Activated T-helper 2 cell treated with anti-CD3 and anti-CD28 coated beads, Interferon-gamma antibody, Interleukin-2, Interleukin-4, amounts not matched to agents 10 μg/mL and 5 μg/mL and 100 μg/mL, durations not matched to agents 14 hours and 24 hours and 36 hours (primary cell): ENCODE measurements at places on chromosomes 4 and X.

DNA sequence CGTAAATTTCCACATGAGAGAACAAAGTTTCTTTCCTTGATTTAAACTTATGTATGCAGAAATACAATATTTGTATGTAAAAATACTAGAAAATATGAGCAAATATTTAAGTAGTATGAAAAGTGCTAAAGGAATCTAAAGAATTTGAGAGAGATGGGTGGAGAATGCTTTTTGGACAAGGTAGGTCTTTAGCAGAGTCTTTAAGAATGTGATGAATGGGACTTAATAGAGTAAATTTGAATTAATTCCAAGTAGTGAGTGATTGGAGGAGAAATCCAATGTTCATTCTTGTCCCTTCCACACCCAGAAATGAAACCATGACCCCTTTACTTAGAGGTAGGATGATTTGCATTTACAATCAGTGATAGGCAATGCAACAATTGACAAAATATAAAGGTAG is 570.9 kb upstream of the ZFP42 start:
- no peak for DNase-seq

DNA sequence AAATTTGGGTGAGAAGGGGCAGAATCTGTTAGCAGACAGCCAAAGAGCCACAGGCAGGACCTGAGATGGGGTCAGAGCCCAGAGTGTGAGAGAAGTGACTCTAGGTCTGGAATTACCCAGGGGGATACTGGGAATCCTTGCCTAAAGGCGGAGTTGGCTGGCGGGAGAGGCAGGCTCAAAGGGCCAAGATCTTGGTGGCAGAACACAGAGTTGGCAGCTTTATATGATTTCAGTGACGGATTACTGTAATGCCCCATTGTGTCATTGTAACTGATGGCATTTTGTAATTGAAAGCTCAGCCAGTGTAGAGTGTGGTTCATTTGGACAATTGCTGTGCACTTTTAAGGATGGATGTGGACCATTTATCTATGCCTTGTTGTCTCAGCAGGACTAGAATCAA is 77.3 kb downstream of the SMIM20 start:
- DNase-seq, result no peak

GRCh38 chr4:156771171-156771837 is 200.3 kb downstream of the PDGFC start:
- DNase-seq, result no peak

DNA sequence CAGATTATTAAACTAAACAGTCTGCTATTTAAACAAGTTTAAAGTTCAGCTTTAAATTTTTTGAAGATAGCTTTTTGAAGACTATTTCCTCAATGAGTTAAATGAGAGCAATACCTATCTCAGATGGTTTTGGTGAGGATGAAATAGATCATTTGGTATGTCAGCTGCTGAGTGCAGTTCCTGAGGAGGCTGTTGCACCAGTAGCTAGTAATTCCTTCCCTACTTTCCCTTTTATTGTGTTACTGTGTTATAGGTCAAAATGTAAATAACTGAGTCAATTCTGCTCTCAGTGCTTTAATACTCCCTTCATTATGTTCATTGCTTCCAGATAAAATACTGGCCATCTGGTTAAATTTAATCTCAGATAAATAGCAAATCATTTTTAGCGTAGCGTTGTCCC is 48.6 kb downstream of the BMPR1B start:
- DNase-seq, result no peak

- DNase-seq, result no peak
These were observed 104.1 kb downstream of the KLHL4 start for GRCh38 chrX:87621697-87622096.

GRCh38 chr4:184544788-184545409 is 70.5 kb upstream of the IRF2 start:
- DNase-seq, result no peak

- DNase-seq, result no peak
These were observed 4.5 kb downstream of the UBA1 start for GRCh38 chrX:47198026-47198686.

DNA sequence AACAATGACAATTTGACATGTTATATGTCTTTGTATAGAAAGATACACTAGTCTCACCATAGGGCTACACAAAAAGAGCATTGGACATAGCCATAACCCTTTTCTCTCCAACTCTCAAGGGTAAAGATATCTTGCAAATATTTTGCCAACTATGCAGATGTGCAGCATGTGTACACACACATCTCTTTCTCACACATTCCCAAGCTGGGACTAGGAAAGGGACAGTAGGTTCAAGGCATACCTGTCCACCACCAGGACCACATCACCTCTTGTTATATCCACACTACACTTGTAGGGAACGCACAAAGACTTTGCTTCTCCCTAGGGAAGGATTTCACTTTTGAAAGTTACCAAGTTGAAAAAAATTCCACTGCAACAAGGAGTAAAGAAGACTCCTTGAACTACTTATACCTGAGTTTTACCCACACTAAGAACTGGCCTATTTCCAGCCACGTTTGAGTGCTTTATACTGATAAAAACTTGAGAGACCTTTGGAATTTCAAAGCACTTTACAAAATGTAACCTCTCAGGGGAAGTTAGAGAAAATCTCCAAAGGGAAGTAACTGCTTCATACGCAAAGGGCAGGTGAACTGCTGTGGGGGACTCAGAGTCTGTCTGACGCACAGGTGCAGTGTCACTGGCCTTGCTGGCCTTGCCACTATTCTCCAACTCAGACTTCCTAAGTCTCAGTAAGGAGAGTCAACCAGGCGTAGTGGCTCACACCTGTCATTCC is 36.9 kb downstream of the NR3C2 start:
- DNase-seq, result no peak

DNA sequence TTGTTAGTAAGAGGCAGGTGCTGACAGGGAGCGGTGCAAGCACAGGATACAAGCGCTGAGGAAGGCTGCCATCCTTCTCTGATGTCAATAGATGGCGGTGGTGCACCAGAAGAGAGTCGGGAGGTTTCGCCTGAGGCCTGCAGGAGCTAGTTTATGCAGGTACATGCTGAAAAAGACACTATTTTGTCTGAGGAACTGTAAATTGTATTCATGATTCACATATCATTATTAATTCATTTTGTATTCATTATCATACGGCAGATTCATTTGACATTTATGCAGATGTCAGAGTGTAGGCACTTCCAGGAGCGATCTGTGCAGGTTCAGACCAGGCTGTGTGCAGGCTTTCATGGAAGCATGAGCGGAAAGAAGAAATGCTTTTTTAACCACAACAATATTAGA is 824.0 kb downstream of the STIM2 start:
- no peak for DNase-seq

DNA sequence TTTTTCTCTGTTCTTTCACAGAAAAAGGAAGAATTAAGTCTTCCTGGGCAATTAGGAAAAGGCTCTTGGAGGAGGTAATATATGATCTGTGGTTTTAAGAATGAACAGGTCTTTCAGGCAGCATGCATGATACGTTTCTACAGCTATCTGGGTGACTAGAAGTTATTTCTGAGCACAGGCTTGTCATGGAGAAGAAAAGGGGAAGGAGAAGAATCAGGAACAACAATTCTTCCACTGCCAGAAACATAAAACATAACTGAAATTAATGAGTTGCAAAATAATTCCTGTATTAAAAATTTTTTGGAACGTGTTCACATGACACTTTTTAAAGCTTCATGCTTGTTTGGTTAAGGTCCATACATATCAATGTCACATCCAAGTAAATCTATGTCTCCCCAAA is 17.7 kb upstream of the STIM2 start:
- DNase-seq, result no peak

- no peak for DNase-seq
These were observed 38.6 kb upstream of the EDA2R start for GRCh38 chrX:66677430-66677829.

- DNase-seq, result no peak
These were observed 29.3 kb downstream of the SH3RF1 start for GRCh38 chr4:169241464-169241863.

DNA sequence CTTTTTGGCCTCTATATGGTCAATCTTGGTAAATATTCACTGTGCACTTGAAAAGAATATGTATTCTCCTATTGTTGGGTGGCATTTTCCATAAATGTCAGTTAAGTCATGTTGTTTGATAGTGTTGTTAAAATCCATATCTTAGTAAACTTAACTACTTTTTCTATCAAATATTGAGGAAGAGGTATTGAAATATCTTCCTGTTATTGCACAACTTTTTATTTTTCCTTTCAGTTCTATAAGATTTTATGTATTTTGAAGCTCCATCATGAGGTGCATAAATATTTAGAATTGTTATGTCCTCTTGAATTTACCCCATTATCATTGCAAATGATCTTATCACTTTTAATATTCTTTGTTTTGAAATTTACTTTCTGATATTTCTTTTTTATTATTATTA is 3.4 kb downstream of the GK2 start:
- no peak for DNase-seq

DNA sequence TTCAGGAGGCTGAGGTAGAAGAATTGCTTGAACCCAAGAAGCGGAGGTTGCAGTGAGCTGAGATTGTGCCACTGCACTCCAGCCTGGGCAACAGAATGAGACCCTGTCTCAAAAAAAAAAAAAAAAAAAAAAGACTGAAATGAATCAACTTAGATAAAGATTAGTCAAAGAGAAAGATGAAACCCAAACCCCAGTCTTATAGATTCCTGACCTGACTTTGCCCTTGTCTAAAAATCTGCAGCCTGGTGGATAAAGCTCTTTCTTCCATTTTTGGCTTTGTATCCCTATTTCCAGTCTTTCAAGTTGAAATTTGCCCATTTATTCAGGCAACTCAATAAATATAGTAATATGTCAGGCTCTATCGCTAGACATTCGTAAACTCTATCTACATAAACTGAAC is 39.3 kb upstream of the SPINK2 start:
- DNase-seq, result no peak

DNA sequence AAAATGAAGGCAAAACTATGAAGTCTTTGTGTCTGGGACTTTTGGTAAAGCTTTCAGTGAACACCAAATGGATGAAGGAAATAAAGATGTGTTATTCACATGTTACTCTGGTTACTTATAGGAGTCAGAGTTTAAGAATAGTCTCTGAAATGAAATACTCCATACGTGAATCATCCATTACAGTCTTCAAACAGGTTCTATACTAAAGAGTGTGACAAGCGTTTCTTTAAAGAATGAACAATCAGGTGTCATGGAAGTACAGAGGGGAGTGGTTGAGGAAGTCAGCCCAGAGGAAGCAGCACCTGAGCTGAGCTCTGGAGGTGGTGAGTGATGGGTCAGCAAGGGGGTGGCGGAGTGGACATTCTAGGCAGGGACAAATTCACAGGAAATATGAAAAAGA is 41.8 kb upstream of the SORBS2 start:
- no peak for DNase-seq

DNA sequence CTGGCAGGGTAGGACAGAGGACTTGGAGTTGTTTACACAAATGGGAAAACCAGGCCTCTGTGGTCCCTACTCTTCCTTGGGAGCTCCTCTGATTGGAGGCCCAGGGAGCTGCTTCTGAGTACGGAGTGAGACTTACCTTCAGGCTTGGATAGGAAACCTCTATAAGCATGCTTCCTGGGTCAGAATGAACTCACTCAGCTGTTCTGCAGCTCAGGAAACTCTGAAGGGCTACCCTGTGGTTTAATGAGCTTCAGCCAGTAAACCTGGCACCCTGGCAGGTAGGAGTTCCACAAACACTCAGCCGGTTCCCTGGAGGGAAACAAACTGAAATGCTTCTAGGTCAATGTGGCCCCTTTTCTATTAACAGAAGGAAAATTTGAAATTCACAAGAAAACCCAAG is 51.0 kb upstream of the TFDP3 start:
- DNase-seq, result no peak

DNA sequence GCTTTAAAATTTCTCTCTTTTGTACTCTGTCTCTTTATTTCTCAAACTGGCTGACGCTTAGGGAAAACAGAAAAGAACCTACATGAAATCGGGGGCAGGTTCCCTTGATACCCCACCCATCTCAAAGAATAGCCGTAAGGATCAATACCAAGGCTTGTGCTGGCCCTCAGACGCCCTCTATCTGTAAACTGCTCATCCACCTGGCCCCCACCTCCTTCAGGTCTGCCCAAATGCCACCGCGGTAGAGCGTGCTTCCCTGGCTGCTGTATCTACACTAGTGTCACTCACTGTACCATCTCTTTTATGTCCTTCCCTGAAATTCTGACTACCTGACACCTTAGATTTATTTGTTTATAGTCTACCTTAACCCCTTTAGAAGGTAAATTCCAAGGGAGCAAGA is 62.8 kb downstream of the SMIM20 start:
- no peak for DNase-seq

DNA sequence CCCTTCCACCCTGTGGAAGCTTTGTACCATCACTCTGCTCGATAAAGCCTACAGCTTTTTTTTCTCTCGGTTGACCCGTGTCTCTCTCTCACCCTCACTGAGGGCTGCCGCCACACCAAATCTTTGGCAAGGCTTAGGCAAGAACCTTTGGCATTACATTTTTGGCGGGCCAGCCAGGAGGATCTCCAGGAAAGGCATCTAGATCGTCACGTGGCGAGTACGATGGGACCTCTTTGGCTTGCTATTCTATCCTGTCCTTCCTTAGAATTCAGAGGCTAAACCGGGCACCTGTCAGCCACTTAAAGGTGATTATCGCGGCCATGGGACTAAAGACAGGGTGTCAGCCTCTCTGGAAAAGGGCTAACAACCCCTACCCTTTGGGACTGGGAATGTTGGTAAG is 96.2 kb downstream of the UGT2B28 start:
- no peak for DNase-seq
